ENCODE measurements at places on chromosomes 2 and 18. TPM values are rescaled to one million over a fixed set of nuclear protein-coding genes. Genes with fewer than 3 reads are reported as not detected.

NDC80 gene
- 56.0 TPM for total RNA-seq

ANAPC1 gene
- total RNA-seq, result 64.5 TPM

DNA sequence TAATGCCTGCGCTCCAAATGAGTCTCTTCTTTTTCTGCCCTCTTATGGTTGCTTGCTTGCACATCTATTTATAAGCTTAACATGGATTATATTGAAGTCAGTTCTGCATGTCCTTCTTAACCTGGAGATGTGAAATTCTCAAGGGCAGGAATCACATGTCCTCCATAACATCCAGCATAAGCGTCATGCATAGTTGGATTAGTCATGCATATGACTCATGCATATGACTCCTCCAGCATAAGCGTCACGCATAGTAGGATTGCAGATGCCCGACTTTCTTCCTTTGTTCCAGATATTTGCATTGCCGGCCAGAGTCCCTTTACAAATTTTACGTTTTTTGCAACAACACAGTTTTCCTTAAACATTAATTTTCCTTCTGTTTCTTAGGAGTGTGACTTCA lies 308.6 kb downstream of the TGIF1 start:
- peak; percentile 28 for DNase-seq
- H3K4me3 ChIP-seq, result no peak overlapping the region
- H3K36me3 ChIP-seq, result peaks cover 10% of the 10 kb centered on the region
- H3K27me3 ChIP-seq, result no peaks in the 10 kb centered on the region

- H3K4me3 ChIP-seq, result no peak overlapping the region
- no peak overlapping the region for H3K27ac ChIP-seq
- H3K4me1 ChIP-seq, result peaks cover 7% of the 10 kb centered on the region
- no peak for DNase-seq
- H3K27me3 ChIP-seq, result no peaks in the 10 kb centered on the region
Observed at GRCh38 chr18:63031375-63031774, 288.2 kb downstream of the BCL2 start.

Measured in Calu3 (cell line).